ENCODE measurements at places on chromosomes 13 and 19.
A peak's percentile ranks its signal among the peaks of the same experiment; 100 is the strongest.

GRCh38 chr19:18604820-18605159 lies 1.8 kb downstream of the CRLF1 start:
- no peak for DNase-seq

GRCh38 chr19:8469613-8470368 lies 25.0 kb downstream of the HNRNPM start:
- no peak for DNase-seq

DNA sequence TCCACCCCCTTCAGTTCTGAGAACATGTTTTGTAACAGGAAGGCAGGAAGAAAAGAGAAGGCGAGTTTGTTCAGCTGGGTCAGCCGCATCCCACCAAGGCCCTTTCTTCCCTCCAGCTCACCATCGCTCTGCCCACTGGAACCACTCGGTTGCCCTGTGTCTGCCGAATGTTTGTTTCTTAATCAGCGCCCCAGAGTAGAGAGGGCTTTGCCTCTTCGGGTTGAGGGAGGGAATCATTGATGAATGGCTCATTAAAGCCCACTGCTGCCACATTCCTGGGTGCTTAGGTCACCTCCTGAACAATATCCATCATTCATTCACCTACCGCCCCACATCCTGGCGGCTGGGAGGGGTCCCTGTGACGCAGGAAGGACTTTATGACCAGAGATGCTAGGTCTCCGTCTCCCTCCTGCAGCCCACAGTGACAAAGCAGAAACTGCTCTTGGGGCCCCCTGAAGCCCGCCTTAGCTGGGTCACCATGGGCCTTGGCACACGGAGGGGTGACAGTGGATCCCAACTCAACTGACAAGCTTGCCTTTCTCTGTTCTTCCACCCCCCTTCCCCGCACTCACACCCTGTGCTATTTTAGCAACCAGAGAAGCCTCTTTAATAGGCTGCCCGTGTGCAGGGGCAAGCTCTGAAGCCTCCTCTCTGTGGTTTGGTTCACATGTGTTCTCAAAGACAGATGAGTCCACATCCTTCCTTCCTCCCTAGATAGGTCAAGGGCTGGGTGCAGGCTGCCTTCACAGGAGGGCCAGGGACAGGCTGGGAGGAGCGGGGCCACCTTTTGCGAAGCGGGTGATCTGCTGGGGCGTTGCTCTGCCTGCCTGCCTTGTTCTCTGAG lies 46.2 kb downstream of the ACTN4 start:
- peak; percentile 25 for DNase-seq

GRCh38 chr19:48325265-48325910 lies at the start of gene EMP3:
TSS of gene EMP3 (plus strand) at chr19:48325552. CDS start at chr19:48326845, 1,293 bp downstream.
- DNase-seq = peak; percentile 79

DNA sequence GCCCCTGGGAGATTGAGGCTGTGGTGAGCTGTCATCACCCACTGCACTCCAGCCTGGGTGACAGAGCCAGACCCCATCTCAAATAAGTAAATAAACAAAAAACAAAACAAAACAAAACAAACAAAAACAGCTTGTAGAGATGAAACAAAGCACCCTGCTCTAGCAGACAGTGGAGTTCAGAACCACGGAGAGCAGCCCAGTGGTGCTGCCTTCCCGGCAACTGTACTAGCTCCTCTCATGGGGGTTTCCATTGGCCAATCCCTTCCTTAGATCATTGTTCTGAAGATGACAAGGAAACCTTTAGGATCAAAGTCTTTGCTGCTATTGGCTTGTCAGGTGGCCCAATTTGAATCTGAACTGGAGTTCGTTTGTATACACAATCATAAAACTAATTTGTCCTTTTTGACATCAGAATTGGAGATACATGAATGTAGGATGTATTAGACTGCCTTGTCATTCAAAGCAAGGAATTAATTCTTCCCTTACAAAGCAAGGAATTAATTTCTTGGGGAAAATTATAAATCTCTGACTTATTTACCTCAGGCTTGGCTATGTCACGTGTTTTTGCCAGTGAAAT lies 19.7 kb upstream of the SYCN start:
- no peak for DNase-seq

DNA sequence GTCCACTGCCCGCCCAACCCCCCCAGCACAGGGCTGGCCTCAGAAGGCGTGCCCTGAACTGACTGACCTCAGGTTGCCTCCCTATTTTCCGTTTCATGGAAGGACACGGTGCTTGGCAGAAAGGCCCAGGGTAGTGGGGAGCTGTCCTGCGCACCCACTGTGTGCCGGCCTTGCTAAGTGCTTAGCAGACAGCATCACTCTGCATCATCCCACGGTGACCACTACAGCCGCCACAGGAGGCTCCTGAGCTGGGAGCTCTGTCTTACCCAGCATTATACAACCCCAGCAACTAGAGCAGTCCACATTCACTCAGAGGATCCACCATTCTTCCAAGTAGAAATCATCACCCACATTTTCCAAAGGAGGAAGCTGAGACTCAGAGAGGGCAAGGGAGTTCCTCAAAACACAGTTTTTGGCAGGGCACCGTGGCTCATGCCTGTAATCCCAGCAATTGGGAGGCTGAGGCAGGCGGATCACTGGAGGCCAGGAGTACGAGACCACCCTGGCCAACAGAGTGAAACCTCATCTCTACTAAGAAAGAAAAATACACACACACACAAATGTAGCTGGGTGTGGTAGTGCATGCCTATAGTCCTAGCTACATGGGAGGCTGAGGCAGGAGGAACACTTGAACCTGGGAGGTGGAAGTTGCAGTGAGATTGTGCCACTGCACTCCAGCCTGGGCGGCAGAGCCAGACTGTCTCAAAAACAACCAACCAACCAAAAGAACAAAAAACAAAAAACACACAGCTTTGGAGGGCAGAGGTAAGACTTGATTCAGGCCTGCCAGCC lies 1.6 kb downstream of the SBK2 start:
- DNase-seq = no peak

- DNase-seq = no peak
These were observed 2.4 kb downstream of the RNF6 start for GRCh38 chr13:26219726-26220125.

DNA sequence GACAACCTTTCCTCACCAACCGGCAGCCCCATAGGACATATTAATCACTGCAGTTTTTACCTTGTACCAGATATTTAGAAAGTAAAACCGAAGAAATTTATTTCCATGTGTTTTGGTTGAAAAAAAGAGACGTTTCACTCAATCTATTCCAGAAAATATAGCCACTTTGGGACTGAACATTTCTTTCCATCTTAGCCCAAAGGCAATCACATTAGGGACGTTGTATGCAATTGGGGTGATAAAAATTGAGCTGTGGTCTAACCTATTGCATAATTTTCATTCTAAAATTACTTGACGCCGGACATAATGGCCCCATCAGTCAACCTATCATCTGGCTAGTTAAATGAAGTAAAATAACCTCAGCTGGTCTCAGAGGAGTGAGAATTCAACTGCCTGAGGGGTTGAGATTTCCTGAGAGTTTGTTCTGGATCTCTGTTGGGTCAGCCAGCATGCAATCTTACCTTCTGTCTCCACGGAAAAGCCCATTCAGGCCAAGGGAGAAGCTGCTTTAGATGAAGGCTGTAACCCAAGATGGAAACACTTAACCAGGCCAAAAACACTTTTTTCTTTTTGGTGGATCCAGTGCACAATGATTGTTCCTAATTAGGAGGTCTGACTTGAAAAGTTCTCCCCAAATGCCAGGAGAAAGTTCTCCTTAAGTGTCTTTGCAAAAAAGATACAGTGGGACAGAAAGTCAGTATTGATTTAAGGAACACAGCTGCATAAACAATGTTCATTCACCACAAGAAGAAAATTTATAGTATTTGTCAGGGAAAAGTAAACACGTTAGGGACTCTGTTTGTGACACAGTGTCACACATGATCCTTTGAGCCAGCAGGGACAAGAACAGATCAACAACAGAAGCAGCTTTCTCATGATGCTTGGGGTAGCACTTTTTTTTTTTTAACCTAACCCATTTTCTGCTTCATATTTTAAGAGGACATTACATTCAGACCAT lies 34.1 kb downstream of the DLEU7 start:
- DNase-seq = no peak

DNA sequence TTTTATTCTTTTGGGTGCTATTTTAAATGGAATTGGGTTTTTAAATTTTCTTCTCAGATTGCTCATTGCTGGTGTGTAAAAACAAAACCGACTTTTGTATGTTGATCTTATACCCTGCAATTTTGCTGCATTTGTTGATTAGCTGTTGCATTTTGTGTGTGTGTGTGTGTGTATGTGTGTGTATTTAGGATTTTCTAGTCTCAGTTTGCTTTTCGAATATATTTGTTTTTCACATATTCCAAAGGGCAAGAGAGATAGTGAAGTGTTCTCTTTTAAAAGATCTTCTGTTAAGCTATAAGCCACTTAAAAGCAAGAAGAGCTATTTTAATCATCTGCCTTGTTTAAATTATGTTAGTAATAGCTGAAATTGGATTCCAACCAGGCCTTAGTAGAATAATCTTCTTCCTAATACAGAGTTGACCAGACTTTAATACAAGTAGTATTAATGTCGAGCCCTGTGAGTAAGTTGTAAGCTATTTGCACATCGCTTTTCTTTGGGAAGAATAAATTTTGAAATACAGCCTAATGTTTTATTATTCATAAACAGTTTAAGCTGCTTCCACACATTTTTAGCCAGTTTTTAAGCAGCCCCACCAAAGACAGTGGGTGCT lies 57.4 kb downstream of the TM9SF2 start:
- no peak for DNase-seq

GRCh38 chr13:85864963-85865530 lies 65.8 kb upstream of the SLITRK6 start:
- DNase-seq = no peak

- no peak for DNase-seq
These were observed 4.2 kb upstream of the WBP4 start for GRCh38 chr13:41056826-41057711.

DNA sequence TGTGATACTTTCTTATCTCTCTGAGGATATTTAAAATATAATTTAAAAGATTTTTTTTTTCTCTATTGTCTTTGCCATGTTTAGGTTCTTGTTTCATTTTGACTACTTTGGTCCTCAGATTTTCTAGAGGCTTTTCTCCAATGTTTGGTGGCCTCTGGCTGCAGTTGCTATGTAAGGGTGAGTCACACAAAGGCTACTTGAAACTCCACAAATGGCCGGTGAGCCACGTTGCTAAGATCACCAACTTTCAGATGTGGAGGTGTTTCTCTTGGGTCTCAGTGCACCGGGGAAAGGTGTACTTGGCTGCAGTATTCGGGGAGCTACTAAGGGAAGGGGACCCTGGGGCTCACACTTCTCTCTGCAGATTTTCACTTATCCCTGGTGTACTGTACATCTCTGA lies 248.1 kb downstream of the HS6ST3 start:
- DNase-seq = no peak

- no peak for DNase-seq
These were observed 232.0 kb downstream of the KLF5 start for GRCh38 chr13:73290844-73291243.

- no peak for DNase-seq
These were observed 371.3 kb downstream of the SLITRK5 start for GRCh38 chr13:88042489-88042888.
